ENCODE measurements at places on chromosomes 12 and 14.

DNA sequence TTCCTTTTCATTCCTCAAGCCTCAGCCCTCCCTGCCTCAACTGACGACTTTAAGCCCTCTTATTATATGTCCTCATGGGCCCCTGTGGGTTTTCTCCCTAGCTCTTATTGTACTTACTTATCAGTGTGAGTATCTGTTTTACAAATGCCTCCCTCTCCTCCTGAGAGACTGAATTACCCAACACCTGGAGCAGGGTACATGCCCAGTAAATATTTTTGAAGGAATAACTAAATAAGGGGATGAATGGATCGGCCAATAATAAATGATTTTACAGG lies 95.8 kb upstream of the SLC35F4 start:
- DNase-seq, result no peak

GRCh38 chr14:30907659-30908057 lies 33.3 kb downstream of the COCH start:
- DNase-seq, result no peak

- peak; percentile 90 for DNase-seq
Observed at GRCh38 chr12:117968826-117969659, at the start of gene KSR2. Gene KSR2, minus strand, starts transcription at chr12:117968990. Its CDS starts 735 bp downstream, at chr12:117968255.

GRCh38 chr14:77310026-77310425 lies 10.7 kb downstream of the POMT2 start:
- no peak for DNase-seq

- no peak for DNase-seq
Observed at GRCh38 chr14:71713016-71713415, 219.2 kb upstream of the RGS6 start.

DNA sequence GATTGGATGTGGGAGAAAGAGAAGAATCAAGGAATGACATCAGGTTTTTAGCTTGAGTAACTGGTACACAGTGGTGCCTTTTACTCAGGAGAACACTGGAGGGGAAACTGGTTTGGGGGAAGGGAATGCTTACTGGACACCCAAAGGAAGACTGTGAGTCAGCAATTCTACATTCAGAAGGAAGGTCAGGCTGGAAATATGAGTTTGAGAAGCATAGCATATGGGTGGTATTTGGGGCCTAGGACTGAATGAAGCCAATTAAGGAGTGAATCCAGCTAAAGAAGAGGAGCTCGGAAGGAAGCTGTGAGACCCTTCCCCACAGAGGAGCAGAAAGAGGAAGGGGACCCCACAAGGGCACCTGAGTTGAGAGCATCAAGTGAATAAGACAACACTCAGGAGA lies 35.4 kb downstream of the DMAC2L start:
- no peak for DNase-seq

GRCh38 chr14:29078810-29079522 lies 312.4 kb downstream of the FOXG1 start:
- DNase-seq, result no peak

- peak; percentile 13 for DNase-seq
Observed at GRCh38 chr12:22275843-22276242, 58.7 kb downstream of the ST8SIA1 start.

DNA sequence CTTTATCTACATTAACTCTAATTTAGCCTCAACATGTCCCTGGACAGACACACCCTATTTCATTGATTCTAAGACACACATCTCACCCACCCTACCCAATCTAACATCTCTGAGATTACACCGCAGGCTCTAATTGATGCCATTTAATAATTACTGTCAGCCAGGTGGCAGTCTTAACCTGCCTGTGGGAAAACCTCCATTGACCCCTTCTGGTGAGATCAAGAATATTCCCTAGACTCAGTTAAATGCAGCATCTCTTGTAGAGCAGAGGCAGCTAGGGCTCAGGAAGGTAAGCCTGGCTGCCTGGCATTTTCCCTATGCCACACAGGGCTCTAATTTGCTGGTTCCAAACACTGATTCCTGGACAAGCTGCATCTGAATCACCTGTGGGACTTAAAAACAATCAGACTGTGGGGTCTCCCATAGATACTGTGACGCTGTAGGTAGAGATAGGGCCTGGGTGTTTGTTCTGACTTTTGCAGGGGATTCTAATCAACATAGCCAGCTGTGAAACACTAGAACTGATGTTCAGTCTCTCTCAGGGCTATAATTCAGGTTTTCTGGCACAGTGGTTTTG lies 14.3 kb downstream of the MCRS1 start:
- DNase-seq, result peak; percentile 65

DNA sequence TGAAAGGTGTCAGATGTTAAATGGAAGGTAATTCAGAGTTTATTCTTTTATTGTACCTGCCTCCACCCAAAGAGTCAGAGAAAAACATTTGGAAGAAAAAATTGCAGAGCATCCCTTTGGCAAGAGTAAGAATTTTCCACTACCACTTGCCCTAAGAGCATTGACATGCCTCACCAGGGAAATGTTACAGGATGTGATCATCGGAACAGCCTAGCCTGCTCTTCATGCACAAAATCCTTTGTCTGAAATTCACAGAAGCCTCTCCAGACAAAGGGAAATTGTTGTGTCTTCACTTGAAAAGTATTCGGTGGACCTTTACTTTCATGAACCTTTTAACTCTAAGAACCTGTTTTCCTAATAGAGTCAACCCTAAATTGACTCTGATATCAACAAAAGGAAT lies 36.9 kb downstream of the ATP2A2 start:
- DNase-seq, result no peak

GRCh38 chr12:77946541-77947061 lies 115.9 kb downstream of the NAV3 start:
- no peak for DNase-seq

DNA sequence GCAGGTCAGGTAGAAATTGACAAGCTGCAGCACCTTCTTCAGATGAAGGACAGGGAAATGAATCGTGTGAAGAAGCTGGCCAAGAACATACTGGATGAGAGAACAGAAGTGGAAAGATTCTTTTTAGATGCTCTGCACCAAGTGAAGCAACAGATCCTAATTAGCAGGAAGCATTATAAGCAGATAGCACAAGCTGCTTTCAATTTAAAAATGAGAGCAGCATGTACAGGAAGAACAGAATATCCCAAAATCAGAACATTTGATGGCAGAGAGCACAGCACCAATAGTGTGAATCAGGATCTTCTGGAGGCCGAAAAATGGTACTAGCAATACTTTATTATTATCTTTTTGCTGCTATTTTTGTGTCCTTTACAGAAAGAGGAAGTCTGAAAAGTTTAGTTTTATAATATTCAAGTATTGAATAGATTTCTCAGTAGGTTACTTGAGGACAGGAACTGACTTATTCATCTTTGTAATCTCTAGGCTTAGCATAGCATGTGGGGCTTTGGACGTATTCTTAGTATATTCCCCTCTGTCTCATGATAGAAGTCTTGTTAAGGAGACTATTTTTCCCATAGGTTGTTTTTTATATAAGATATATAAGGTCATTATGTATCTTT lies 30.8 kb downstream of the BBOF1 start:
- DNase-seq, result no peak

DNA sequence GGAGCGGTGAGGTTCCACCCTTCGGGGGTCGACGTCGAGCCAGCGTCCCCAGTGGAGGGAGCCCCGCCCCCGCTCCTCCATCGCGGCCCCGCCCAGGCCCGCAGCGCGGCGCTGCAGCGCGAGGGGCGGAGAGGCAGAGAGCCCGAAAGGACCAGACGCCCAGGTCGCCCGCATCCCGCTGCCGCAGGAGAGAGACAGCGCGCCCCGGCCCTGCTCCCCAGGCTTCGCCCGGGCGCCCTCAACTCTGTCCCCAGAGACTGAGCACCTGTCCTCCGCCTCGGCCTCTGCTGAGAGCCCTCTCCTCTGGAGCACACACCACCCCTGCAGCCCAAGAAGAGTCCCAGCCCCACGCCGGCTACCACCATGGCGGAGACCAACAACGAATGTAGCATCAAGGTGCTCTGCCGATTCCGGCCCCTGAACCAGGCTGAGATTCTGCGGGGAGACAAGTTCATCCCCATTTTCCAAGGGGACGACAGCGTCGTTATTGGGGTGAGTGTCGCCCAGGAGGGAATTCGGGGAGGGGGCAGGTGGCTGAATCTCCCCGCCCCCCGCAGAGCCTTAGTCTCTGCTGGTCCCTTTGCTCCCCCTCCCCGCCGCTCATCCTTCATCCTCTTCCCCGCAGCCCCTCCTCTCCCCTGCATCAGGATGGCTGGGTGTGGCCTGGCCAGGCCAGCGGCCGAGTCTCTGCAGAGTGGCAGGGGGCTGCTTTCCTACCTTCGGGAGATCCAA lies at the start of gene KIF5A:
Gene KIF5A (plus strand): TSS at position 136 of the 732 bp plus-strand sequence. CDS start 228 bp downstream, at position 364.
- DNase-seq, result peak; percentile 30

- no peak for DNase-seq
Observed at GRCh38 chr12:6052940-6053329, 71.5 kb downstream of the VWF start.

DNA sequence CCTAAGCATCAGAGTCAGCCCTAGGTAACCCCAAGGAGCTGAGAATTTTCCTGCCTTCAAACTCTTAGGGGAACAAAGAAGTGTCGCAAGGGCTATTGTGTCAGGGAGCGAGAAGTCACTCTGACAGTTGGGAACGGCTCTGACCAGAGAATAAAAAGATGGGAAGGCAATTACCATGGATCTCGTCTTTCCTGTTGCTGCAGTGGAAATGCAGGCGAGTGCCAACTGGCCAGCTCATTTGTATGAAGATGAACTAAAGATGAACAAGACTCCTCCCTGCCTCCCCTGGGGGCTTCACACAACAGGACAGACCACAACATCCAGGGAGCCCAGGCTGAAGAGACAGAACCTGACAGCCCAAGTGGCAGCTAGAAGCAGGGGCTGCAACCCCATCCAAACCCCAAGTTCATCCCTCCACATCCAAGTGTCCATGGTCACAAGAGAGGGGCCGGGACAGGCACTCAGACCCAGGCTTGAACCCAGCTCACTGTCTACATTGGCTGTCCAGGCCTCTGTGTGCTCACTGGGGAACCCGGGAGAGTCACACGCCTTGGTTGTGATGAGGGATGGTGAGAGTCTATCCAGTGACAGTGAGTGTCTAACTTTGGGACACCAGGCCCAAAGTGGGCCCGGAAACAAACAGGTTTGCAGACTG lies 322.4 kb downstream of the BCL11B start:
- DNase-seq, result no peak

GRCh38 chr12:32756476-32757066 lies 874 bp upstream of the YARS2 start:
- no peak for DNase-seq

DNA sequence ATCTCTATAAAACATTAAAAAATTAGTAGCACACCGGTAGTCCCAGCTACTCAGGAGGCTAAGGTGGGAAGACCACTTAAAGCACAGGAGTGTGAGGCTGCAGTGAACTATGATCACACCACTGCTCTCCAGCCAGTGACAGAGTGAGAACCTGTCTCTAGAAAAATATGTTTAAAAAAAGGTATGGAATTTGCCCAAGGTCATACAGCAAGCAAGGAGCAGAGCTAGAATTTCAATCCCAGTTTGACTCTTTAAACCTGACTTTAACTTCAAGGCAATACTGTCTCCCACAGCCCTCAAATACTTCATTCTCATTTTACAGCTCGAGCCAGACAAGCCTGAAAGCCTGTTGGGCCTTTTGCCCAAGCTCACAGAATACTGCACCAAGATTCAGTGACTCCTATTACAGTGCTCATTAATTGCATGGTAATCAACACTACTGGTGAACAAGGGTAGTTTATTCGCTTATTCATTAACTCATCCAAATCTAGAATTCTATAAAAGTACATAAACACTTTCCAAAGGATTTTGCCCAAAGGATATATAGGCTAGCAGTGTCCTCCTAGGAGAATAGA lies 8.0 kb downstream of the HECTD4 start:
- no peak for DNase-seq

DNA sequence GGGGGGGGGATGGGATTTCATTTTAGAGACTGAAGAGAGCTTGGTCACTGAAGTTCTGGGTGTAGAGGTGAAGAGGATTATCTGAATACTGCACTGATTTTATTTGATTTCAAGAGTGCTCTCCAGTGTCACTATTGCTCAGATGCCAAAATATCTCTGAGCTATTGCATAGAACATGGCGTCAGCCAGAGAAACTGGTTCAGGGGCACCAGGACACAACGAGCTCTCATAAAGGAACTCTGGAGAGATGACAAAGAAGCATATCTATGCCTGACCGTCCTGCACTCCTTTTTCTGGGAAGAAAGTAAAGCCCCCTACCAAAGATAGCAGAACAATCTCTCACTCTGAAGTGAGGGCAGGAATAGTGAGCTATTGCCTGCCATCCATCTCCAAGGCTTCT lies 2.0 kb downstream of the SLC7A8 start:
- no peak for DNase-seq

DNA sequence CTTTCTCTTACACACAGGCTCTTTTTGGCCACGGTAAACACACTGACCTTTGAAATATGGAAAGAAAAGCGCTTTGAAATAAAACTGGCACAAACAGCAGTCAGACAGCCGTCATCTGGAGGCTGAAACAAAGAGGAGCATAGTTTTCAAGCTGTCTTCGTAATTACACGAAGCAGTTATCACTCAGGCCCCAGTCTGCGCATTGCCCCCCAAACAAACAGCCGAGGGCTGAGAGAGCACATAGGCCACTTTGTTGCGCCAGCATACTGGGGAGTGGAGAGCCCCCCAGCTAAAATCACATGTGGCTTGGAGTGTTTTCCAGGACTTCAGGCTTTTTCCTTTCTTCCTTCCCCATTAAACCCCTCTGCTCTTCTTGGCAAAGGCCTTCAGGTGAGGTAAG lies 142.9 kb upstream of the BTG1 start:
- DNase-seq, result no peak

DNA sequence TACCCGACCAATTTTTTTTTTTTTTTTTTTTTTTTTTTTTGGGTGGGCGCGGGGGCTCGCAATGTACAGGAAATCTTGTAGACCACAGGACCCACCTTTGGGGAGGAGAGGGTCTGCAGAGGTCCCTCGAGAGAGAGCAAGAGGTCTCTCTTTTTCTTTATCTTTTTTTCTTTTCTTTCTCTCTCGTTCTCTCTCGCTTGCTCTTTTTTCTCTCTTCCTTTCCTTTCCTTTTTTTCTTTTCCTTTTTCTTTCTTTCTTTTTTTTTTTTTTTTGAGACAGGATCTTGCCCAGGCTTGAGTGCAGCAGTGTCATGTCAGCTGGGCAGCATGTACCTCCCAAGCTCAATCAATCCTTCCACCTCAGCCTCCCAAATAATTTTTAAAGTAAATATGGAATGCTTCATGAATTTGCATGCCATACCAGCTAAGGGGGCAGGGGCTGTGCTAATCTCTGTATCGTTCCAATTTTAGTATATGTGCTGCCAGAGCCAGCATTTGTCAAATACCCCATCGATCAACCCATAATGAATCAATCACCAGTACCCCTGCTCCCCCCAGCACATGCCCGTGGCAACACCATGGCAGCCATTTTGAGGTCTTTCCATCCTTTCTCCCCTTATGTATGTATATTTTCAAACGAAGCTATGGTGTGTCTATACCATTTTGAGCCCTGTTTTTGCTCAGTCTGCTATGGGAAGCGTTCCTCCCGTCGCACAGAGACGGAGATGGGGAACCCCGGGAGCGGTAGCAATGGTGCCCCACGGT lies 9.3 kb downstream of the PAPLN start:
- no peak for DNase-seq
